ENCODE measurements at places on chromosomes 12 and 14.

DNA sequence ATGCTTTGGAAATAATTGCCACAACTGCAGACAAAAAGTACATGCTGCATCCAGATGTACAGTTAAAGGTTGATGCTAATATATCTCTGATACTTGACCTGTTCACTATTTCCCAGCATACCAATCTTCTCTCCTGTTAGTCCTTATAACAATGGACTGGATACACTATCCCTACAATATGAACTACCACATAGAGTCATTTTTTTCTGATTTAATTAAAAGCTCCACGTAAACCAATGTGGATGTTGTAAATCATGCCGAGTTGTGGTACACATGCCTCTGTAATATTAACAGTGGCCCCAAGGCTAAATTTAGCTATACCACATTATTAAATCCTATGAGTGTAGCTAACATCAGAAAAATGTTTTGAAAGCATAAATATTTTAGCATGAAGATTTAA lies 469.1 kb upstream of the RPL10L start:
- DNase-seq: no peak

GRCh38 chr14:104559028-104559803 lies 20.3 kb upstream of the C14orf180 start:
- DNase-seq: no peak

DNA sequence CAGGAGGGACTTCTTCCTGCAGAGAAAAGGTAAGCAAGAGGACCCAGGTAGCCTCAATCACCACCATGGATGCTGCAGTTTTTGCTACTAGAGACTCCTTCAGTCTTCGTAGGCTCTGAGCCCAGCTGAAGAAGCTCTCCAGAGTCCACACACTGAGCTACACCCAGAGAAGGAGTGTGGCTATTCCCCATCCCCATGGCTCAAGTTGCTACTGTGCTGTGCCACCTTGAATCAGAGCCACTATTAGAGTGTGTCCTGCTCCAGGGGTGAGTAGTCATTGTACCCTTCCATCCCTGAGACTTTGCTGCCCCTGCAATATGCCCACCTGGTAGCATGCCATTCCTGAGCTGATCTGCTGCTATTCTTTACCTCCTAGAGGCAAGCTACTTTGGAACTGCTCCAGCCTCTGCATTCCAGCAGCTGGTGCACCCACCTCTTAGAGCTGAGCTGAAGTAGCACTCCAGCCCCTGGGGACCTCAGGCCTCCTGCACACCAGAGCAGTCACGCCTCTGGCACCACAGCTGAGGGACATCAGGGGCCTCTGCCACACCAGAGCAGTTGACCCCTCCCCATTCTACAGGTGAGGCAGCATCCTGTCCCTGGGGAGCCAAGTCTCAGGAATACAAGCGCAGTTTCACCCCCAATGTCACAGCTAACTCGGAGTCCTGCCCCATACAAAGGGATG lies 213.0 kb downstream of the TRHDE start:
- no peak for DNase-seq

- DNase-seq: no peak
Observed at GRCh38 chr12:15757553-15758255, 31.5 kb downstream of the EPS8 start.

DNA sequence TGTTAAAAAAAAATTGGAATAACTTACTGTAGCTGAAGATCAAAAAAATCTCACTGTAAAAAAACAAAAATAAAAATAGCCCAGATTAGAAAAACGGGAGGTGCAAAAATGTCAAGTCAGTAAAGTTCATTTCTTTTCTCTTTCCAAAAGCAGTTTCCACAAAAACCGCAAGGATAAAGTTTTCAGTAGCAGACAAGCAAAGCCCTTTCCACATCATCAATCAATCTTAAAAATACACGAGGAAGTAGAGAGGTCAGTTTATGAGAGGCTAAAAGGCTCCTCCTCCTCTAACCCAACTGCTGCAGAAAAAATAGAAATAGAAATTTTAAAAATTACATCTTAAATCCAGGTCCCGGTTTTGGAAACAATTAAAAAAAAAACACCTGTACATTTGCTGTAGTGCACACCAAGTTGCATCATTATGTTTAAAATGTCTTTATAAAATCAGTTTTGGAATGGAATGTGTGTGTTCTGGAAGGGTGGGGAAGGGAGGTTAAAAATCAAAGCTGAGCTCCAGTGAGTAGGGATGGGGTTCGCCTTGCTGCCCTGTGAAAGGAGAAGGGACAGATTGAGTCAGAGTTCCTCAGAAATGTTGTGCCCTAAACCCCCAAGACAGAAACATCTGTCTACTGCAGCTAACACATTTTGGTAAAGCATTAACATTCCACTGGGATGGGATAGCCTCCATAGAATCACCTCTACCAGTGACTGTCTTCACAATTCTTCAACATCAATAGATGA lies 5.8 kb downstream of the HNRNPC start:
- no peak for DNase-seq

DNA sequence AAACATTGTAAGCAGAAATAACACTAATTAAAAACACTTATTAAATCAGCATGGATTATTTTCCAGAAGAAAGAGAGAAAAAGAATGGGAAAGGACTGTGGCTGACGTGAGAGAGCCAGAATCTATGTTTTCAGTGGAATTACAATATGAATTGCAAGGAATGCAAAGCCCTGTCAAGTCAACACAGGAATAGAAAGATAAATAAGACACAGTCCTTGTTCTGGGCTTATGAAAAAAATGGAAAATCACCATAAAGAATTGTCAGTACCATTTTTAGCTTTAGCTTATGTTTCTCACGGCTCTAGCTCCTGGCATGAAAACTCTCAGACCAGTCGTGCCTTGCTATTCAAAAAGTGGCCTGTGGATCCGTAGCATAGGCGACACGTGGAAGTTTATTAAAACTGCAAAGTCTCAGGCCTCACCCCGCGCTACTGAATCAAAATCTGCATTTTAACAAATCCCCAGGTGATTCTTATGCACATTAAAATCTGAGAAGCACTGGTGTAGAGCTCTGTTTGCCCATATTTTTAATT lies 549.1 kb downstream of the RPS29 start:
- no peak for DNase-seq

- no peak for DNase-seq
Observed at GRCh38 chr12:123741937-123742572, 20.0 kb upstream of the DNAH10 start.

GRCh38 chr12:2297658-2298057 lies 244.9 kb downstream of the CACNA1C start:
- DNase-seq: no peak

- DNase-seq: no peak
Observed at GRCh38 chr14:47626151-47627035, 49.0 kb downstream of the MDGA2 start.

- no peak for DNase-seq
Observed at GRCh38 chr12:124883263-124884130, 19.8 kb upstream of the SCARB1 start.

DNA sequence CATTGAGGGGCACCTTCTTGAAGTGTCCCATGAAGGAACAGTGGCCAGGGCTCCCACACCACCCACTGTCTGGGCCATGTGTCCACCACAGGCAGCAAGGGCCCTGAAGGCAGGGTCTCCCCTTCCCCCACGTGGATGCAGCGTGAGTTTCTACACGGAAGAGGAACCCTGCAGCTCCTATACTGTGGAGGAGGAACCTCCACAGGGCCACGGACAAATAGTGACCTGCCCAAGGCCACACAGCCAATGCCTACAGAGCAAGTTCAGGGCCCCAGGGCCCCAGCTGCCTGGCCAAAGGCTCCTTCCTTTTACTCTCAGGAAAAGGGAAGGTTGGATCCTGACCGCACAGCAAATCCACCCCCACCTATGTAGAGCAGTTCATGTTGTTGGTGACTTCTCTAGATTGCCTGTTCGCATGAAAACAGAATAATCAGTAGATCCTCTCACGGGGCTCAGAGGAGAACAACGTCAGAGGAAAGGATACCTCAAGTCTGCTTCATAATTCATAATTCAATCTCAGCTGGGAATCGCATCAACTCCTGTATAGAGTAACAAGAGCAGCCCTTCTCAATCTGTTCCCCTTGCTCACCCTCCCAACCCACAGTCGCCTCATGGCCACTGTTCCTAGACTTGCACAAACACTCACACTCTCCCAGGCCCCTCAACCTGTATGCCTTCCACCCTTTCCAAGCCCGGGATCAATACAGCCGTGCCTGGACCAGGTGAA lies 11.1 kb upstream of the KRT73 start:
- DNase-seq: no peak

DNA sequence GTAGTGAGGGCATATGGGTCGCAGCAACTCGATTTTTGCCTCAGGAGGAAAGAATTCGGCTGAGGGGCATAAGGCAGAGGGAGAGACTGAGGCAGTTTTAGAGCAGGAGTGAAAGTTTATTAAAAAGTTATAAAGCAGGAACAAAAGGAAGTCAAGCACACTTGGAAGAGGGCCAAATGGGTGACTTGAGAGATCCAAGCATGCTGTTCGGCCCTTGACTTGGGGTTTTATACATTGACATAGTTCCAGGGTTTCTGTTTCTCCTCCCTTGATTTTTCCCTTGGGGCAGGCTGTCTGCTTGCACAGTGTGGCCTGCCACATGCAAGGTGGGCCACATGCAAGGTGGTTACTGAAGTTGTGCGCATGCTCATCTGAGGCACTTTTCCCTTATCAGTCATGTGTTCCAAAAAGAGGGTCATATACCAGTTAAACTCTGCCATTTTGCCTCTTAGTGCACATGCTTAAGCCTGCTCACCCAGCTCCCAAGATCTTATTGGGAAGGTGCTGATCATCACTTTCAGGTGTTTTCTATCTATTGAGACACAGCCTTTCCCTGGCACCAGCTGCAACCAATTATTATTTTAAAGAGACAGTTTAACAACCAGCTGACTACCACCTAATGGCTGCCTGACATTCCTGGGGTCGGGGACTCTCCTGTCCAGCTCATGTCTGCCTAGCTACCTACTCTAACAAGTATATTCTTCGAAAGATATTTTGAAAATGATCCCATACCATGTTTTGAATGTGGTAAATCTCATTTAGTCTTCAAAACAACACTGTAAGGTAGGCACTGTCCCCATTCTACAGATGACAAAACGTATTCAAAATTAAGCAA lies 19.9 kb downstream of the PTGER2 start:
- DNase-seq: no peak

DNA sequence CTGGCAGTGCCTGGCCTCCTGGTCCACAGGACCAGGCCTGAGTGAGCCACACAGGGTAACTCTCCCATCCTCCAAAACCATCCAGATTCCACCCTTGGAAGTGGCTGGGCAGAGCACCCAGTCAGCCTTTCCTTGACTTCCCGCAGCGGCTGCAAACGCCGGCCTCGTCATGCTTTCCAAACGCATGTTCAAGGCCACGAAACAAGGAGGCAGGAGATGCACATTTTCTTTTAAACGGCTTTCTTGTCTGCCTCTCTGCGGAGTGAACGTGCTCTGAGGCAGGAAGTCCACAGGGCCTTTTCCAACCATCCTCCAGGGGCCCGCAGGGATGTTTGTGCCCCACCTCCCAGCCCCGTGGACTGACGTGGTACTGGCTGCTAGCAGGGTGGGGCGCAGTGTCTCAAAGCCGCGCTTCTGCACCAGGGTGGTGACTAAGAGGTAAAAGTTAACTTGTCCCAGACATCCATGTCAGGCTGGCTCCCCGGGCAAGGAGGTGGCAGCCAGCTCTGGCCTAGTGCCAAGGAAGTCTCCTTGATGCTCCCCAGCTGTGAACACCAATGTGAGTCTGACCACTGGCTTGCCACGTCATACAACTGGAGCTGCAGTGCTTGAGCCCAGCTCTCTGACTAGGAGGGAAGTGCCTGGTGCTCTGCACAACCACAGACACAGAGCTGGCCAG lies 45.0 kb downstream of the KCNA5 start:
- no peak for DNase-seq

- no peak for DNase-seq
Observed at GRCh38 chr12:73892201-73892600, 645.4 kb upstream of the ATXN7L3B start.

DNA sequence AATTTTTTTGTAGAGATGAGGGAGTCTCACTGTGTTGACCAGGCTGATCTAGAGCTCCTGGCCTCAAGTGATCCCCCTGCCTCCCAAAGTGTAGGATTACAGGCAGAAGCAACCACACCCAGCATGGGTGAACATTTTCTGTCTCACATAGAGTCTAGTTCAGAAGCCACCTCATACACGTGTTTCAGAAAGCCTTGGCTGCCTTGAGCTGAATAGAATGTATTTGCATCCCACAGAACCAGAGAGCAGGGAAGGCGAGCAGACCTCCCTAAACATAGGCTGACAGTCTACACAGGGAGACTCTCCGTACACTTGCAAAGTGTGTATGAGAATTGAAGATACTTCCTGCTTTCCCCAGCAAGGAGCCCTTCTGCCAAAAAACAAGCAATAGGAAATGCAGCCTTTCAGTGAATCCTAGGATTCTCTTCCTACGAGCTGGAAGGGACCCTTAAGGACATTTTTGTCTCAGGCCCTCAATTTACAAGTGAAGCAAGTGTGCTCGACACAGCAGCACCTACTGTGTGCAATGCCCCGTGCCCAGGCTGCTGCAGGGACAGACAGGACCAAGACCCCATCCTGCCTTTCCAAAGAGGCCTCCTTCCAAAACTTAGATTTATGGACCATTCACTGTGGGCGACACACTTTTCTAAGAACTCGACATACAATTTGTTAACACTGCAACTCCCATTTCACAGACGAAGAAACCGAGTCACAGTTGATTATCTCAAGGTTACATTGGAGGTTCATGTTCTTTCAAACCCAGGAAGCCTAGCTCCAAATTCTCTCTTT lies 11.2 kb downstream of the NUAK1 start:
- no peak for DNase-seq

DNA sequence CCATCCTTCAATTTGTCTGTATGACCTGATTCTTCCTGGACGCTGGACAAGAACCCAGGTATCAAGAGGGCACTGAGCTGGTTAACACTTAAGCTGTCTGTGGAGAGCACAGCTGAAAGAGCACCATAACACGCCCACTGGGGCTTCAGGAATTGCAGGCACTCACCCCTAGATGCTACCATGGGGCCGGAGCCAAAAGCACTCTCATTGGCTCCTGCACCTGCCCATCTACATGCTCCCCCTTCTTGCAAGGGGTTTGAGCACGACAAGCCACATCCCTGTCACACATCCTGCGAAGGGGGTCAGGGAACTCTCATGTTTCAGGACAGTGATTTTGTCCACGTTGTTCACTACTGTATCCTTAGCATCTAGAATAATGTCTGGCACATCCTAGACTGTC lies 35.1 kb upstream of the TBC1D15 start:
- DNase-seq: no peak

GRCh38 chr12:122079033-122079531 lies 526 bp downstream of the MLXIP start:
- no peak for DNase-seq

- DNase-seq: no peak
Observed at GRCh38 chr12:113587720-113588119, 116.0 kb upstream of the LHX5 start.

Data from stimulated activated CD4-positive, alpha-beta T cell treated with anti-CD3 and anti-CD28 coated beads, Interleukin-1b, Interleukin-23, amount 100 ng/mL, for 1 hour (primary cell).